ENCODE measurements at places on chromosomes 2 and 18.

DNA sequence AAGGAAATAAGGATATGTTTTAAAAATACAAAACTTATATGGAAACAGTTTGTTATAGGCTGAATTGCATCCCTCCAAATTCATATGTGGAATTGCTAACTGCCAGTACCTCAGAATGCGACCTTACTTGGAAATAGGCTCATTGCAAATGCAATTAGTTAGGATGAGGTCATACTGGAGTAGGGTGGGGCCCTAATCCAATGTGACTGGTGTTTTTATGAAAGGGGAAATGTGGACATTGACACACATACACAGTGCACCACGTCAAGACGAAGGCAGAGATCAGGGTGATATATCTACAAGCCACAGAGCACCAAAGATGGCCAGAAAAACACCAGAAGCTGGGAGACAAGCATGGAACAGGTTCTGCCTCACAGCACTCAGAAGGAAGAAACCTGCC is 494.2 kb downstream of the TSN start:
- DNase-seq = no peak

DNA sequence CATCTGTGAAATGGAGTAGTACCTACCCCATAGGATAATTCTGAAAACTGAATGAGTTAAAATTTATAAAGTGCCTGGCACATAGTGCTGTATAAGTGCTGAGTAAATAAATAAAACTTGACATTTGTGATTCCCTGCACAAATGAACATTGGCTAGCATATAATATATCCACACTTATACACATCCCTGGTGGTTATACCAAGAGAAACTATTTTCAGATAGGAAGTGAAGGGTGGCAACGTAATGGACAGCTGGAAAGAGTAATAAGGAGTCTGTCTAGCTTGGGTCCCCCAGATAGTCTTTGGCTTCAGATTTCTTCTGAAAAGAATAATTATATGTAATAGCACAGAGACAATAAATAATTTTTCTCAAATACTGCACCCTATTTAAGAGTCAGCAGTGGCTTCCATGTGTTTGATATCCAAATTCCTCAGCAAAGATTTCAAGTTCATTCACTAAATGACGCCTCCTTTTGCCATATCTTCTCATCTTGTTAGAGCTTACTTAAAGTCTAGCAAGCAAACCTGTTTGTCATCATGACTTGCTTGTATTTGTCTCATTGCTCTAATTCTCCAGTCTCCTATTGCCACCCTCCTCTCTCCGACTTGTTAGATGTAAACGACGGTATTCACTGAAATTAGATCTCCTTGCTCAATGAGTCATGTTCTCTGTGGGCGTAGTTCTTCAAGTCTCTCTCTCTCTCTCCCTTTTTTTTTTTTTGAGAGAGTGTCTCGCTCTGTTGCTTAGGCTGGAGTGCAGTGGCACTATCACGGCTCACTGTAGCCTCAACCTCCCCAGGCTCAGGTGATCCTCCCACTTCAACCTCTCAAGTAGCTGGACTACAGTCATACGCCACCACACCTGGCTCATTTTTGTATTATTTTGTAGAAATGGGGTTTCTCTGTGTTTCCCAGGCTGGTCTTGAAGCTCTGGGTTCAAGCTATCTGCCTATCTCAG is 8.7 kb upstream of the ADGRF3 start:
- DNase-seq = peak; percentile 73

GRCh38 chr2:105774781-105775337 is 30.1 kb downstream of the NCK2 start:
- DNase-seq = no peak

DNA sequence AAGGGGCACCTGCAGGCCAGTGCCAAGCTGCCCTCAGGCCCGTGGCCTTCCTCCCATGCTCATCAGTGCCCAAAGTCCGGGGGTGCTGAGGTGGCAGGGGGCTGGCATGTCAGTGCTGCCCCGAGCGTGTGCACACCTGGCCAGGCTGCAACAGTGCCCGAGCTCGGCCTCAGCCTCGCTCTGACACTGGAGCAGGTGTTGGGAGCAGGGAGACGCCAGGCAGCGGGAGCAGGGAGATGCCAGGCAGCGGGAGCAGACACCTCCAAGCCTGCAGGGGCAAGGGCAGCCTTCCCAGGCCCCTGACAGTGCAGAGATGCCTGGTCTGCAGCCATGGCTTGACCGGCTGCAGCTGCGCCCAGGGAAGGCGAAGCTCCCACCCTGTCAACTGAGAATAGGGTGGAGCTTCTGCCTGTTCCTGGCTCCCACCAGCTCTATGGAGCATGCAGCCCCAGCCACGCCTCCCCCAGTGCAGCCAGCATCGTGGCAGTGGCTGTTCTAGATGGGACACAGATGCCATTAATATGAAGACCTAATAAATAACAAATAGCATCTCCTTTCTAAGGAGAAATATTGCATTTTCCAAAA is 82.4 kb downstream of the DTNB start:
- no peak for DNase-seq

GRCh38 chr2:84302513-84303412 is 156.3 kb downstream of the SUCLG1 start:
- DNase-seq = peak; percentile 6

DNA sequence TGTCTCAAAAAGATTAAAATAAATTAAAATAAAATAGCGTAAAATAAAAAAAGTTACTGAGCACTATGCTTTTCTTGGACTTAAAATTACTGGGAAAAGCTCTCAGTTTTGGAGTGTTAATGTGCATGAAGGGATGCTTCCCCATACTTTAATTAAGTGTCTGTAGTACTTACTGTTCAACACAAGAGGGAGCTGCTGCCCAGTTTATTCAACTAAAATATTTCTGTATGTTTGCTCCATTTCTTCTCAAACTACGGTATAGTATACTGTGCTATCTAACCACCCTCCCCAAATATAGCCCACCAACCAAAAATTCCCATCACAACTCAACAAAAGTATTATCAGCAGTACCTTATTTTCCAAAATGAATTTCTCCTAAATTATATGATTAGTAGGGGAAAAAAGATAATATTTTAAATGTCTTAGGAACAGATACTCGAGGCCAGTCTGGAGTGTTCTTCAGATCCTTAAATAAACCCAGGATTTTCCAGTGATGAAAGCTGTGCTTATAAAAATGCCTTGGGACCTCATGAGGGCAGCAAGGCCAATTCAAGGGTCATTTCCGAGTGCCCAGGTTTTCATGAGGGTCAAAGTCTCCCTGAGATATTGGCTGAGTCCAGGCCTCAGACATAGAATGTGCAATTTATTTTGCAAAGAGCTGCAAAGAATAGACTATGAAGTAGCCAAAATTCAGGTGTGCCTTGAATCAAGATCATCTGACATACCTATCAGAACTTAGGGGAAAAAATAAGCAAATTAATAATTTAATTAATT is 64.1 kb downstream of the CHRNA1 start:
- peak; percentile 41 for DNase-seq

GRCh38 chr18:6646801-6647200 is 82.7 kb upstream of the ARHGAP28 start:
- DNase-seq = no peak

GRCh38 chr2:221571551-221572218 is 419 bp downstream of the EPHA4 start:
- DNase-seq = no peak

DNA sequence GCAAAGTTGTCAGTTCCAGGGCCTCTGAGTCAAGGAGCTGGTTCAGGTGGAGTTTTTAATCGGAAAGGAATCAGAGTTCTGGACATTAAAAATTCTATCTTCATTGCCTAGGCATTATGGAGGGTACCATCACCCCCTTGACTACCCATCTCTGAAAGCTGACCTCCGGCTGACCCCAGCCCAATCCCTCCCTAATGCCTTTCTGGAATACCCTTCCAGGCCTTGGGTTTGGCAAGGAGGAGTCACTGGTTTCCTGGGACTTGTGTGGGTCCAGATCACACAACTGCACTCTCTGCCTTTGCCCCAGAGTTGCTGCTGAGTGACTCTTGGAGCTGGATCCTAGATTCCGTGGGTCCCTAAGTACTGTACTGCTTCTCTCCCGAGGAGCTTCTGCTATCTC is 1.0 kb upstream of the OSR1 start:
- no peak for DNase-seq

DNA sequence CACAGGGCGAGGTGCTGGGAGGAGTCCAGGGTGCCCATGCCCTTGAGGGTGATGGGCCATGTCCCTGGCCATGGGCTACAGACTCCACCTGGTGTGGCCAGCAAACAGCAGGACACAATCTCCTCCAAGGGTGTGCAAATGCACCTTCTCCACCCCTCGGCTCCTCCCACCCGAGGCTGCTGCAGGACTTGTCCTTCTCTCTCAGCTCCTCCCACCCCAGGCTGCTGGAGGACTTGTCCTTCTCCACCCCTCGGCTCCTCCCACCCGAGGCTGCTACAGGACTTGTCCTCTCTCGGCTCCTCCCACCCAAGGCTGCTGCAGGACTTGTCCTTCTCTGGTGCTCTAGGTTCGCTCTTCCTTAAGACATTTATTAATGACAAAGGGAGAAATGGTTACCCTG is 57.3 kb upstream of the SNTG2 start:
- DNase-seq = no peak

DNA sequence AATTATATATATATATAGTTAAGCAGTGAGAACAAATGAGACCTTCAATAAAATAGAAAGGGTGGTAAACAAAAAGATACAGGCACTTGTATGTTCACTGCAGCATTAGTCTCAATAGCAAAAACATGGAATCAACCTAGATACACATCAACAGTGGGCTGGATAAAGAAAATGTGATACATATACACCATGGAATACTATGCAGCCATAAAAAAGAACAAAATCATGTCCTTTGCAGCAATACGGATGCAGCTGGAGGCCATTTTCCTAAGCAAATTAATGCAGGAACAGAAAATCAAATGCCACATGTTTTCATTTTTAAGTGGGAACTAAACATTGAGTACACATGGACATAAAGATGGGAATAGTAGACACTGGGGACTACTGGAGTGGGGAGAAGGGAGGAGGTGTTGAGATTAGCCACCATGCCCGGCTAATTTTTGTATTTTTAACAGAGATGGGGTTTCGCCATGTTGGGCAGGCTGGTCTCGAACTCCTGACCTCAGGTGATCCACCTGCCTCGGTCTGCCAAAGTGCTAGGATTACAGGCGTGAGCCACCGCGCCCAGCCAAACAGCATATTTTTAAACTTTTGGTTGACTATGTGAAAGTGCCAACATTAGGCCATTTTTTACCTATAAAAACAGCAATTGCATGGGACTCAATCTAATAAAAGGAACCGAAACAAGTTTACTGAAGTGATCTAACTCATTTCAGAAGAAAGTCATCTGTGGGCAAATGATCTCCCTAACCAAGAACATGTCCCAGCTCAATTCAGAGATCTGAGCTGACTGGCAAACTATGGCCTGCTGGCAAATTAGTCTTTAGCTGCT is 23.7 kb downstream of the ICA1L start:
- DNase-seq = no peak

- DNase-seq = no peak
Observed at GRCh38 chr2:186467421-186467820, 18.6 kb upstream of the ZC3H15 start.

DNA sequence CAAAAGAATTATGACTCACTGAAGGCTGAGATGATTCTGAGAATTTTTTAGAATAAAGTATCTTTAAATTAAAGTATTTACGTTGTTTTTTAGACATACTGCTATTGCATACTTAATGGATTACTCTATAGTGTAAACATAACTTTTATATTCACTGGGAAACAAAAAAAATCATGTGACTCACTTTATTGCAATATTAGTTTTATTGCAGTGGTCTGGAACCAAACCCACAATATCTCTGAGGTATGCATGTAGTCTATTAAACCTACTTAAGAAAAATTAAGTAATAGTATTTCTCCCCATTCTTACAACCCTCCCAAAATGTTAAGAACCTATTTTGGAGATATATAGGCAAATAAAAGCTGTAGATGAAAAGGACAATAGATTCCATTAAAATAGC is 142.9 kb upstream of the ZNF521 start:
- DNase-seq = no peak

- DNase-seq = no peak
Observed at GRCh38 chr18:49100226-49100968, 149.6 kb upstream of the SMAD7 start.

GRCh38 chr2:240716130-240716798 is 24.6 kb downstream of the AQP12A start:
- no peak for DNase-seq

GRCh38 chr2:117763804-117764203 is 50.7 kb upstream of the DDX18 start:
- no peak for DNase-seq

DNA sequence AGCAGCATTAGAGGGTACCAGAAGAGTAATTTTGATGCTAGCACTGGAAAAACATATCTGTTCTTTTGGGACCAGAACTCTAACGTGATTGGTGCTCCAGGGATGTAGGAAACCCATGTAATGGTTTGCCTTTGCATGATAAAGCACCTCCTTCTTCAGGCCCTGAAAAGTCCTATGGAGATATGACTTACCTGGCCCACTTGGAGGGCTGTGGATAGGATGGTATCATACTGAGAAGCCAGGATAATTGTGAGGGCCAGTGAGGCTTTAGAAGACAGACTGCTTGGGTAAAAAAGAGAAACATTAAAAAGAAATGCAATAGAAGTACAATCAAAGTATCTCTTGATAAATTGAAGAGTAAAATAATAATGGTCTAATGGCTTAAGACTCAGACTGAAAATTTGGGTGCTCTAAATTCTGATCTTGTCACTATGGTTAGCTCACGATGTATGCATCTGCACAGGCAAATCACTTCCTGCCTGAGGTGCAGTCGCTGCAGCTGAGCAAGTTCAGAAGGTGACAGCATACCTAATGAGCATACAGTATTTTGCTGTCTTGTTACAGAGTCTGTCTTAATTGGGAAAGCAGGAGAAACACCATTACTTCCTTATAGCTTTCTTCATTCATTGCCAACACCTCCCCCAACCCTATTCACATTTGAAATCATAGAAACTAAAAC is 371.5 kb downstream of the NUP35 start:
- no peak for DNase-seq

GRCh38 chr2:188919824-188920223 is 54.3 kb upstream of the COL3A1 start:
- DNase-seq = no peak

DNA sequence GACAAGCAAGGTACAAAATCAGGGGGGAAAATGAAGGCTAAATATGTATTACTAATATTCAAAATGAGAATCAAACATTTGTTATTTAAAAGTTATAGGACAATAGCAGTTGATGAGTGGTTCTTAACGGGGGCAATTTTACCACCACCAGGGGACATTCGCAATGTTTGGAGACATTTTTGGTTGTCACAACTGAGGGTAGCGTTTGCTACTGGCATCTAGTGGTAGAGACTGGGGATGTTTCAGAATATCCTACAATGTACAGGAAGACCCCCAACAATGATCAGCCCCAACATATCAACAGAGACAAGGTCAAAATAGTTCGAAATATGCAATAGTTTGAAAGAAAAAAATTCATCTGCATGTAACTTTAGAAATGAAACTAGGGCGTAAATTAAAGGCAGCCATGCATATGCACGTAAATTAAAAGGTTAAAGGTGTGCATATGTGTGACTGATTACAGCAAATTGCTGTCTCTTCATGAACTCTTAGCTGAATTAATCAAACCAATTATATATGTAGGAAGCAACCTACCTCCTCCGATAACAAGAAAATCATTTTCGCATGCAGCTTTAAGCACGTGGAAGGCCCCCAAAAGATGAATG is 61.2 kb upstream of the CUL3 start:
- no peak for DNase-seq

All from smooth muscle cell of the brain vasculature (primary cell).